GM23338 (cell line): ENCODE measurements at places on chromosomes 5 and 9. TPM values are rescaled to one million over a fixed set of nuclear protein-coding genes. Genes with fewer than 3 reads are reported as not detected.

- no peak for DNase-seq
These were observed 295.9 kb downstream of the PSAT1 start for GRCh38 chr9:78592811-78593210.

DNA sequence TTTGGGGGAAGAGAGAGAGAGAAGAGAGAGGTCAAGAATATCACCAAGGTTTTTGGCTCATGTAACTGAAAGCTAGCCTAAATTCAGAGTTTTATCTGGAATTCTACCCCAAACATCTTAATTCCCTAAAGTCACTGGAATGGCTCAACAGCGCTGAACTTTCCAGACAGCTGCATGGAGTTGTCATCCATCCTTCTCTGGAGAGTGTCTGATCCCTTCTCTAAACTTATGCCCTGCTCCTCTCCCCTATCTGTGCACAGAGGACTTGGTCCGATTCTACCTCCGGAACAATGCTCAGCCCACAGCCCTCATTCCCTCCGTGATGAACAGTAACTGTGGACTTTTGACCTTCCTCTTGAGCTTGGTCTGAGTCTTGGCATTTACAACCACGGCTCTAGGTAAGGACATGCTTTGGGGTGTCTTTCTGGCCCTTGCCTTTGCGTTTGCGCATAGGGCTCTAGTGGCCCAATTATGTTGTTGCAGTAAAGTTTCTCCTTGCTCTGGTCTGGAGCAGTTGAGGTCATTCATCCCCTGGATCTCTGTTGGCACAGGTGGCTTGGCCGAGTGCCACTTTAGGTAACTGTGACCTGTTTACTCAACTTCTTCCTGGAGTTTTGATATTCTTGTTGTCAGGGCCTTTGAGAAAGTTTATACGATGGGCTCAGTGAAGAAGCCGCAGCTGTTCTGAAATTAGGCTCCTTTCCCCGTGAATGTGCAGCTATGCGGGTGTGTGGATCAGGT, 18.3 kb upstream of the CD180 start:
- DNase-seq: no peak

DNA sequence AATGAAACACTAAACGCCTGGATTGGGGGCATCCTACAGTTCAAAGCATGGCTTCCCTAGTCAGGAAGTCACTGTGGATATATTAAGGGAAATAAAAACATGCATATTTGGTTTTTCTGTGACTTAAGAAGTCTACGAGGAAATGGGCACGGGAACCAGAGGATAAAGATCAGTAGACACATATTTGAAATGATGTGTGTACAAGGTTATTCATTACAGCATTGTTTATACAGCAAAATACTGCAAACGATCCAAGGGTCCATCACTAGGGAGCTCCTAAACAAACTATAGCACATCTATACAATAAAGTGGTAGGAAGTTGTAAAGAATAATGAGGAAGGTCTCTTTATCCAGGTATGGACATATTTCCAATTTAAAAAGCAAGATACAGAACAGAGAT, 71.8 kb downstream of the EFNA5 start:
- DNase-seq: no peak

GRCh38 chr9:15909297-15909696, 356.5 kb downstream of the CCDC171 start:
- DNase-seq: no peak

DNA sequence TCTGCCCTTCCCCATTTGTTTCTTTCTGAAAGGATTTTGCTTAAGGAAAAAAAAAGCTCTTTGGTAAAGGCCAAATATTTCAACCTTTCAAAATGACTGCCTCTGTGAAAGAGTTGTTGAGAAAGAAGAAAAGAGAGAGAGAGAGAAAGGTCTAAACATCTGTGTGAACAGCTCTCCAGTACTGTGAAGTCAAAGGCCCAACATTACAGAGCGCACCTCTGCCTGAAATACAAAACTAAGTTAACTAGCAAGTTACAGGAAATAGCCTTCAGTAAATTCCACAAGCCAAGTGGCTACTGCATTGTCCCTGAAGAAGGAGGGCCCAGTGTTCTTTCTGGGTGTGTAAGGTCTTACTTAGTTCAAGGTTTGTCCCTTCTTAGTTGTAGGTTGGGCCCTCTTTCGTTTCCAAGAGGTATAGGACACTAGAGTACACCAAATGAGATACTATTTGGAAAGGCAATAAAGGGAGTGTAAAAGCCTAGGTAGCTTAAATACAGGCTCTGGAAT, 104.4 kb downstream of the THBS4 start:
- no peak for DNase-seq

GRCh38 chr5:118173340-118173739, 815.0 kb downstream of the DTWD2 start:
- no peak for DNase-seq

GRCh38 chr9:81546489-81546888, 142.9 kb downstream of the TLE1 start:
- peak; percentile 22 for DNase-seq

GRCh38 chr5:89595056-89595455, 712.1 kb upstream of the MEF2C start:
- no peak for DNase-seq

DNA sequence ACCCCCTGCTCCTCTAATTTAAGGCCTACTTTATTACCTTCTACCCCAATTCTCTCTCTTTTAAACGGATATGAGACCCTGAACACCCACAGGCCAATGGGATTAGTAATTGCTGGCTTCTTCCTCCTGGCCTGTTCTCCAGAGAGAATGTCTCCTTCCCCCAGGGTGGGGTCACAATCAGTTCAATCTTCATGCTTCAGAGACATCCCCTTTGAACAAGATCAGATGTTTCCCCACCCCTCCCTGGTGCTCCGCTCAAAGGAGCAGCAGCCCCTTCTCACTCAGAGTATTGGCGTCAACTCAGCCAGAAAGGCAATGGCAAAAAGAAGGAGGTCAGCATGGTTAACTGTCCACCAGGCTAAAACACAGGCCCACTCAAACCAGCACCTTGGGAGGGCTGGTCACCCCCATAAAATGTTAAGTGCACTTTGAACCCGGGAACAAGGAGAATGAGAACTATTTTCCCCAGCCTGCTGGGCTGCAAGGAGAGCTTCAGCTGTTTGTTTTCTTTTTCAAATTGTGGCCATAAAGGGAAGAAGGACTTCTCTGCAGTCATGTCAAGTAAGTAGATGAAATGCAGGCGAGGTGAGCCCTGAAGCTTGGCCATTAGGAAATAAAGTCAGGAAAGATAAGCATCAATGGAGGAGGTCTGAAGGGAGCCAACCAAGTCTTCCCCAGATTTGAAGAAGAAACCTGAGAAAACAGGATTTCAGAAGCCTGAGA, 20.1 kb downstream of the LHFPL2 start:
- DNase-seq: no peak

DNA sequence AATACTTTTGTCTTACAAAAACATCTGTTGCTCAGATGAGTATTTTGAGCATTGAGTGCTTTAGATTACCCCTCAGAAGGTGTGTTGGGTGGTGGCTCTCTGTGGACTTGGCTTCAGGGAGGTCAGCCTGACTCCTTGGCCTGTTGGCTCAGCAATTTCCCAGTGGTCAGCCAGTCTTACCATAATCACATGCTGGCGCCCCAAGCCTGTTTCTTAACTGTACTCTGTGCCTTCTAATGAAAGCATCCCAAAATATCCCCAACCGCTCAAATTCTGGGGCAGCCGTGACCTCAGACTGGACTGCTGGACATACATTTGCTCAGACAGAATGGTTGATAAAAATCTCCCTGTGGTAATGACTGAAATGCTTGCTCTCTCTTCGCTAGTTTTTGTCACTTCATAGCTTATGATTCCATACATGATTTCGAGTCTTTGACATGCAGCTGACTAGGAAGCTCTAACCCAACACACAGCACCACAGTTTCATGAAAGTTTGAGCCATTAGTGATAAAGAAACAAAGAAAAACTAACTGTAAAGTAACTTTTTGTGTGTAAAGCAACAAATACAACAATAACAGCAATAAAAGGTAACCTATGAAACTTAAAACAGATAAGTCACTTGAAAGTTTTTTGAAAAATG, 562.2 kb upstream of the MEF2C start:
- DNase-seq: no peak

GRCh38 chr5:129506086-129506485, 46.0 kb downstream of the ADAMTS19 start:
- no peak for DNase-seq

DNA sequence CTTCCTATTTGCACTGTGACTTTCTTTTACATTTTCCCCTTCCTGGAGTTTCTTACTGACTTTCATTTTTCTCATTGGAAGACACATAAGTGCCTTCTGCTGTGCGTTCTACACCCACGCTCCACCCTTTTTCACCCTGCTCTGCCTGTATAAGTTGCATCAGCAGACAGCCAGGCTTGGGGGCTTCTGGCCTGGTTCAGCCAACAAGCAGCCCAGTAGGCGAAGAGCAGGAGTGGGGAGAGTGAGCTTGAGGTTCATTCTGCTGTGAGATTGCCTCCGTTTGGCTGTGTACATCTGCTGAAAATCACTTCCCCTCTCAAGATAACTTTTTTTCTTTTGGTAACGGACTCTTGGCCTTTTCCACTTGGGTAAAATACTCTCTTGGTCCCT, 38.4 kb downstream of the RASGRF2 start:
- DNase-seq: no peak

DNA sequence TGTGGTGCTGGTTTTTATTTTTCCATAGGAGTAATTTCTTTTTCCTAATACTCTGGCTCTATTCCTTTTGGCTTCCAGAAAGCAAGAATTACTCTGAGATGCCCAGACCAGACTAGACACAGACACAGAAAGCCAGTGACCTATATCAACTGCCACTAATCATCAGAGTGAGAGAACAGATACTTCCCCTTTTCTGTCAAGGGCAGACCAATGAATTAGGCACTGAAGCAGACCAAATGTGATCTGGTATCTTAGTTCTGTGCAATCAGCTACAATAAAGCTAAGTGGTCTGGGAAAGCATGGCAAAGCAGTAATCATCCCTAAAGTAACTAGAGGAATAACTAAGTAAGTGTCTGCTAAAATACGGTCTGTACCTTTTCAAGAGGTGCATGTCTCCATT, 239.1 kb downstream of the ELAVL2 start:
- DNase-seq: no peak

DNA sequence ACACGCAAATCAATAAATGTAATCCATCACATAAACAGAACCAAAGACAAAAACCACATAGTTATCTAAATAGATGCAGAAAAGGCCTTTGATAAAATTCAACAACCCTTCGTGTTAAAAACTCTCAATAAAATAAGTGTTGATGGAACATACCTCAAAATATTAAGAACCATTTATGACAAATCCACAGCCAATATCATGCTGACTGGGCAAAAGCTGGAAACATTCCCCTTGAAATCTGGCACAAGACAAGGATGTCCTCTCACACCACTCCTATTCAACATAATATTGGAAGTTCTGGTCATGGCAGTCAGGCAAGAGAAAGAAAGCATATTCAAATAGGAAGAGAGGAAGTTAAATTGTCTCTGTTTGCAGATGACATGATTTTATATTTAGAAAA, 1946.3 kb upstream of the CDH9 start:
- DNase-seq: no peak

- no peak for DNase-seq
These were observed 2.7 kb downstream of the BSPRY start for GRCh38 chr9:113352006-113352405.

DNA sequence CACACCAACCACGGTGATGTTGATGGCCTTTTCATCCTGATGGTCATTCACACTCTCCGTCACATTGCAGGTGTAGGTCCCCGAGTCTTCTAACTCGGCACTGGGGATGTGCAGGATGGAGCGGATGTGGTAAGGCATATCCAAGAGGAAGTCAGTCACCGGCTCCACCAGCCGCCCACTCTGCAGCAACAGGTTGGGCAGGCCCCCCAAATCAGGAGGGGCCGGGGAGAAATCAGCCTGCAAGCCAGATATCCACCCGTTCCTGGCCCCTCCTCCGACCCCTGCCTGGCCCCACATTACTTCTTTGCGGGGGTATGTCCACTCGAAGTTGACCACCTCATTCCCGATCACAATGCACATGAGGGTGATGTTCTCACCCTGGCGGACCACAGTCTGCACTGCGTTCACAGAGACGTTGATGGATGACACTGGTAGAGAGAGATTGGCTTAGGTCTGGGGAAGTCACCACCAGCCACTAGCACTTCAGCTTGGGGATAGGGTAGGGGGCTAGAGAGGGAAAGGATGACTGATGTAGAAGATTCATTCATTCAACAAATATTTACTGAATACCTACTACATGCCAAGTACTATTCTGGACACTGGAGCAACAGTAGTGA, 22.0 kb downstream of the PDGFRB start:
- no peak for DNase-seq

DNA sequence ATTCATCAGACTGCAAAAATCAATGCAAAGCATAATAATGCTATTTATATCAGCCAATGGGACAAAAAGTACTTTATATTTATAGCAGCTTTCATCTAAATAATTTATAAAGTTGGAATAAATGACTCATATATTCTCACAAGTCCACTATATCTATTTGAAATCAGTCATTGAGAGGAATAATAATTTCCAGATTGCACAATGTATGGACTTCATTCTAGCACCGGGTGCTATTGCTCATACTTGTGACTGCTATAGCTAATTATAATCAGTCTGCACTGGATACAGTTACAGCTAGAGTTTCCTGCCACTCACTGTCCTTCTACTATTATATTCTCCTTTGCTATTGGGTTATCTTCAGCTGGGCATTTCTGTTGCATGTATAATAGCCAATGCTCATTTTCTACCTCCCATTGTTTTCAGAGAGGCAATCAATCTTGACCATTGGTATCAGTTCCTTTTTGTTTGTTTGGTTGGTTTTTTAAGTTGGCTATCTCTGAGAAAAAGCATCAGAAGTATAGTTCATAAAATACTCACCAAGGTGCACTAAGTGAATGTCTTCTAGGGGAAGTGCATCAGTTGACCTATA, 1.9 kb downstream of the CDH18 start:
- no peak for DNase-seq

DNA sequence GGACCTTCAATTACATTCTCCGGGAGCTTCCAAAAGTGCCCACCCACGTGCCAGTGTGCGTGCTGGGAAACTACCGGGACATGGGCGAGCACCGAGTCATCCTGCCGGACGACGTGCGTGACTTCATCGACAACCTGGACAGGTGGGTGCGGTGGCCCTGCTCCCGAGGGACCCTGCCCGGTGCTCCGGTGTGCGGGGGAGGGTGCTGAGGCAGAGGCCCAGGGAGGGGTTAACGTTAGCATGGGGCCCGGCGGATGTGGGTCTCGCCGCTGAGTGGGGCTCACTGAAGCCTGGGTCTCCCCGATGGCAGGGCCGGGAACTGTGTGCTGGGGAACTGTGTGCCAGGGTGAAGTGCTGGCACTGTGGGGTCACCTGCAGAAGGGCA, 10.6 kb upstream of the AJM1 start:
- DNase-seq: no peak

CMYA5 gene
- total RNA-seq: 0.49 and 1.2 TPM in 2 replicates

PCDHA10 gene
- total RNA-seq: 11.6 and 12.2 TPM in 2 replicates

HAPLN1 gene
- 3.6 and 4.0 TPM in 2 replicates for total RNA-seq

ALG2 gene
- 34.3 and 39.7 TPM in 2 replicates for total RNA-seq

NUDT12 gene
- 12.8 and 16.8 TPM in 2 replicates for total RNA-seq

PCDHB10 gene
- total RNA-seq: 0.89 and 2.7 TPM in 2 replicates

ZFP37 gene
- 5.0 and 5.6 TPM in 2 replicates for total RNA-seq

SPATA31C1 gene
- 0.08 TPM in 1 of 2 replicates, not detected in the other for total RNA-seq

PCDHGB5 gene
- 15.7 and 18.5 TPM in 2 replicates for total RNA-seq

PCDHGA11 gene
- 8.9 and 10.7 TPM in 2 replicates for total RNA-seq

AJM1 gene
- 0.12 and 0.49 TPM in 2 replicates for total RNA-seq
